Left renal pelvis (tissue), 4 donors: ENCODE measurements at places on chromosomes 7 and 10. TPM values are rescaled to one million over a fixed set of nuclear protein-coding genes. Genes with fewer than 3 reads are reported as not detected.

- no peak for DNase-seq
These were observed 123.6 kb downstream of the CCSER2 start for GRCh38 chr10:84452003-84452402.

PRRT4 gene
- polyA plus RNA-seq = 1.4 TPM

GRCh38 chr10:31034098-31034909 lies 2.6 kb upstream of the ZNF438 start:
- DNase-seq = no peak

GTPBP10 gene
- 30.3 TPM for polyA plus RNA-seq

GRCh38 chr10:105585171-105585570 lies 944.1 kb downstream of the SORCS3 start:
- no peak for DNase-seq

- peak; percentile 81 for DNase-seq
These were observed 38.5 kb downstream of the CDK1 start for GRCh38 chr10:60816628-60817397.

SPDYE6 gene
- polyA plus RNA-seq = 2.4 TPM

GRCh38 chr7:21962677-21963076 lies 17.0 kb upstream of the CDCA7L start:
- DNase-seq = no peak

DNA sequence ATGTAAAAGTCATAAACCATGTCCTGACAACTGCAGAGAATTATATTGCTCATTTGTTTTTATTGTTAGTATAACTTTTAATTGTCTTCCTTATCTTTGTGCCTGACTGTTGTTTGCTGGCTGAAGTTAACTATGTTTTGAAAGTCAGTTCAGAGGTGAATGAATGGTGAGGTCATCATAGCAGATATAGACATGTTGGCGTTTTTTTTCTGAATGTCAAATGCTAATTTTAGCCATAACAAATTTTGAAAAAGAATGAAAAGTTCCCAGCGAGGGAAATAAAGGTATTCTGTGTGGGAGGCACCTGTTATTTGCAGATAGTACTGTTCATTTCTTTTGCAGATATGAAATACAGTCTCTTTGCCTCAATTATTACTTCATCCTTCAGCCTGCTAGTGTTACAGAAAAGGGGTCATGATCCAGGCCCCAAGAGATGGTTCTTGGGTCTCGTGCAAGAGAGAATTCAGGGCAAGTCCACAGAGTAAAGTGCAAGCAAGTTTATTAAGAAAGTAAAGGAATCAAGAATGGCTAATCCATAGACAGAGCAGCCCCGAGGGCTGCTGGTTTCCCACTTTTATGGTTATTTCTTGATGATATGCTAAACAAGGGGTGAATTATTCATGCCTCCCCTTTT lies 96.5 kb downstream of the CAMK1D start:
- no peak for DNase-seq

JAKMIP3 gene
- polyA plus RNA-seq = 1.0 TPM

PAPSS2 gene
- polyA plus RNA-seq = 22.8 TPM

SLC4A2 gene
- 83.3 TPM for polyA plus RNA-seq

DNA sequence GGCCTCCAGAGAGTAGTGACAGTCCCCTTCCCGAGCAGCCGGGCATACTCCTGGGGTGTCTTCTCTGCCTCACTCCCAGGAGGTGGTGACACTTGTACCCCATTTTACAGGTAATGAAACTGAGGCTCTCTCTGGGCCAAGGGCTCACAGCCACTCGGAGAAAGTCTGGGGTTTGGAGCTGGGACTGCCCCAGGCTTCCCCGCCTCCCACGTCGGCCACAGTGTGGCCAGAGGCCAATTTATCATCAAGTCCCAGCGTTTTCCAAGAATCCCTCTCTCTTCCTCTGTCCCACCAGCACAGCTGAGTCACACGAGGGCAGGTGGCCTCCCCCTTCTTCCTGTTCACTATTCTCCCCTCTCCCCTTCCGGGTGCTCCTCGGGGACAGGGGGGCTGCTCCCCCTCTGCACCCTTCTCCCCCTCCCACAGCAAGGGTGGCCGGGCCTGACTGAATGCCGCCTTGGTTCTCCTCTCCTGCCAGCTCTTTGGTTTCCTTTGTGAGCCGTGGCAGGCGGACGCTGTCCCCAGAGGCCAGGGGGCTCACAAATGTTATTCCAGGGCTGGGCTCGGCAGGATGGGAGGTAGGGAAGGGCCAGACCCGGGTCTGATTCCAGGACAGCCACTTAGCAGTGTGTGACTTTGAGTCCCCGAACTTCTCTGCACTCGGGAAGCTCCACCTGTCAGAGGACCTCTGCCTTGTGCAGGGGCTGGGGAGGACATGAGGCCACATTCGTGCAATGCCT lies 17.7 kb downstream of the CLIP2 start:
- no peak for DNase-seq

AKR1C8 gene
- not detected for polyA plus RNA-seq

ZCCHC24 gene
- polyA plus RNA-seq = 77.0 TPM

- DNase-seq = no peak
These were observed 69.2 kb downstream of the COA1 start for GRCh38 chr7:43660141-43660540.

DNA sequence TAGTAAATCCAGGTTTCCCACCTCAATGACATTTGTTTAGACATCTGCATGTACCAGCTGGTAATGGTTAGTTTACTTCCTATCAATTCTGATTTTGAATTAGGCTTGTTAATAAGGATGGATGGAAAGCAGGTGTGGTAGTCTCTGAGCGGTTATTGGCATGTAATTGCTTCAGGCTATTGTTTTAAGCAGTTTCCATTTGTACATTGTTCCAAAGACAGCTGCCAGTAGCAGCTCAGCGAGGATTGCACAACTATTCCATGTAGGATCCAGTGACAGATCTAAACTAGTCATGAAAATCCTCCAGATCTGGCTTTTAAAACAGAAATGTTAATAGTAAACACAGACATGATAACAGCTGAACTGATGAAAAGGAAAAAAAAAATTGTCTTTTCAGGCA lies 436.0 kb upstream of the ADARB2 start:
- no peak for DNase-seq

DNA sequence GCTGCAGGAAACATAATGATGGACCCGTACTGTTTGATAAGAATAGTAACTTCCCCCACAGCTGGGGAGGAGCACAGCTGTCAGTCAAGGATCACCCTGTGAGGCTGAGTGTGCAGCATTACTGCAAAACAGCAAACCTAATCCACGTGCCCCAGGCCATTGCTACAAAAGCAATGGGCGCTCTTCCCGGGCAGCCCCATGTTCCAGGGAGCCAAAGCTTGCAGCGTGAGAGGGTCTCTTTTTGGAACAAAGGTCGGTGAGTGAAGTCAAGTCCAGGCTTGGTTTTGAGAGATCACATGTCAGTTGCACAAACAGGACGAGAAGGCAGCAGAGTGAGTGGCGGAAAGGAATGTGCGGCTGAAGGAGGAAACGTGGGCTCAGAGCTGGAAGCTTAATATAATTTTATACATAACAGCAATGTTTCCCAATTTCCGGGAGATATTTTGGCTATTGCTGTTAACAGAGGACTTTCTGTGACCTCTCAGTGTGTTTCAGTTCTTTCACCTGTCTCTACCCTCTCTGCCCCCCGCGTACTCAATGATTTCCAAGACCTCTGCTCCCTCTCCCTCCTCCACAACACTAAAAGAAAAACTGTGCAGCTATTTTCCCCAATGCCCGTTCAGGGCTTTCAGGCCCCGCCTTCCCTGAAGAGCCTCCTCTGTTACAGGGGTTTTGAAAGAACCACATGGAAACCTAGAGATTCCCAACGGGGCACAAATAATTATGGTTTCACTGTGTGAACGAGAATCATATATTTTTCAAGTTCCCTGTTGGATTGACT lies 128.9 kb downstream of the MTPAP start:
- no peak for DNase-seq

HOXA10 gene
- polyA plus RNA-seq = 161 TPM

DNA sequence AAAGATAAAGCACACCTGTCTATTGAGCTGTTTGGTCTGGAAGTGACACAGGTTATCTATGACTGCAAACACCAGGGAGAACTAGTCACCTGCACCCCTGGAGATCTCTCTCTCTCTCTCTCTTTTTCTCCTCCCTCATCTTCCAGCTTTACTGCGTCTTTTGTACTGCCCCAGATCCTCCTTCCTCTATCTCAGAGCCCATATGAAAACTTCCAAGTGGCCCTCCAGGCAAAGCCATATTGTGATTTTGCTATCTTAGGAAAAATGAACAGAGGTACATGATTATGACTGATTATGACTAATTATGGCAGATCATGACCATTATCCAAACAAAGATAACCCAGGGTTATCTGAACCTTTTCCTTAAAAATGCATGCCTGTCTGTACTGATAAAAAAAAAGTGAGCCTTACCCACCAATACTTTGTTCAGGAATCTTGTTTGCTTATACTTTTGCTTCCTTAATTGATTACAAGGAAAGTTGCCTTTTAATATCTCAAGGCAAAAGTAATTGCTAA lies 12.6 kb upstream of the EPHB6 start:
- DNase-seq = no peak

GRCh38 chr10:103824281-103824680 lies 31.1 kb downstream of the SH3PXD2A start:
- DNase-seq = no peak

CPA2 gene
- polyA plus RNA-seq = 0.34 TPM

GRCh38 chr10:31698181-31698830 lies 230.3 kb downstream of the ARHGAP12 start:
- no peak for DNase-seq

GRCh38 chr10:84074521-84074920 lies 64.8 kb upstream of the GHITM start:
- DNase-seq = no peak

DNA sequence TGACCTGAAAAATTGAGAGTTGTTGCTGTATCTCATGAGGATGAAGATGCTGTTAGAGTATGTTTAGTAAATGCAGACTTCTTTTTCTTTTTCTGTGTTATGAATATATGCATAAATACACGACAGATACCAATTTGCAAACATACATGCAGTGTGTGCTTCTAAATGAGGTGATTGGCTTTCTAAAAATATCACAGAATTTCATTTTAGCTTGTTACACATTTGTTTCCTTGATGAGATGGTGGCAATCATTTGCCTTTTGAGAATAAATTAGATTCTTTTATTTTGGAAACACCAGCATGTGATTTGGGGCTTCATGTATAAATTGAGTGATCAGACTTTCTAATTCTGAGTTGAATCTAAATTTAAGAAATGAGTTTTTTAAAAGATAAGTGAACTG lies 29.7 kb downstream of the CCNY start:
- no peak for DNase-seq

TMEM254 gene
- polyA plus RNA-seq = 43.7 TPM

DNA sequence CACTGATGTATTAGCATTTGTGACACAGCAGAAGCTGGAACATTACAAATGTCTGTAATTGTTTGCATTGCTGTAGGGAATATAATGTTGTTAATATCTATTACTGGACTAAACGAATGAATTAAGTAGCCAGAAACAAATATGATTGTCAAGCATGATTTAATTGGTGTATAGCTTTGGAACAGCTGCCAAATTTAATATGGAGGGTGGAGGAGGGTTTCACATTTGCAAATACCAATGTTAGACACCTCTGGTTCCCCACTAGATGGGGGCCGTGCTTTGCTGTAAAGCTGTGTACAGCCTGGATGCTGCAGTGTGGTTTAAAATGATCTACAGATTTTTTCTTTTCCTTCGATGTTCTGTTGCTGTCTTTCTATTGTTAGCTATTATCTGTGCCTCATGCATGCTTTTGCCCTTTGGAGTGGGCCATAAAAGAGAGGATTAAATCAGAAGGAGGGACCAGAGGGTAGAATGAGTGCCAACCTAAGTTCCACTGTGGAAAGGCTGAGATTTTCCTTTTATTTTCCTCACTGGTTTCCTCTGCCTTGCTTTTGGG lies 23.1 kb downstream of the DNAJB9 start:
- DNase-seq = no peak

DNA sequence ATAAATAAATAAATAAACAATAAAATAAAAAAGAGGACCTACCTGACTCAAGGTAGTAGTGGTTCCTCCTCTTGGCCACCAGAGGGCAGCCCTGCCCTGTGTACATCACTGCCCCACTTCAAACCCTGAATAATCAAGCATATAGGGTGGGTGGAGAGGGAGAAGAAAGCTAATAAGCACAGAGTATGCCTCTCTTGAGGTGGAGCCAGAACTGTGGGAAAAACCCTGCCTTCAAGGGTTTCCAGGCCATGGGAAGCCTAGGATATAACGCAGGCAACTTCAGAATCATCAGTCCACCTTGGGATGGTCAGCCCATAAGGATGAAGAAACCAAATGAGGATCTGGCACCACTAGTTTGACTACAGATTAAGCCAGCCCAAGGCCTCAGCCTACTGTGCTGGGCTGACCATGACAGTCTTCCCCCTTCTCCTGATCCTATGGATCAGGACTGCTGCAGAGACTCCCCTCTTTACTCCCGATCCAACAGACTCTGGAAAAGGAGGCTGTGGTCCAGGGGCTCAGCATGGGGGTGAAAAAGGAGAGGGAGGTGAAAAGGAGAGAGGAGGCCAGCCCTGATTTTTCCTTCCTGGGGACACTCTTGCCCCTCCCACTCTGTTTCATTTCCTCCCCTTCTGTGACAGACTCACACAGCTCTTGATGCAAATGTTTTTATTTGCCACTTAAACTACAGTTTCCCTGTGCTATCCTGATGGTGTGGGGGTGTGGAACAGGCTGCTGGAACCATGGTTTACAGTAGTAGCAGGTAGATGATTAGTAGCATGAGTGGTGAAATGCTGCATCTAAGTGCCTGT lies 10.1 kb downstream of the AVPI1 start:
- DNase-seq = no peak

DNA sequence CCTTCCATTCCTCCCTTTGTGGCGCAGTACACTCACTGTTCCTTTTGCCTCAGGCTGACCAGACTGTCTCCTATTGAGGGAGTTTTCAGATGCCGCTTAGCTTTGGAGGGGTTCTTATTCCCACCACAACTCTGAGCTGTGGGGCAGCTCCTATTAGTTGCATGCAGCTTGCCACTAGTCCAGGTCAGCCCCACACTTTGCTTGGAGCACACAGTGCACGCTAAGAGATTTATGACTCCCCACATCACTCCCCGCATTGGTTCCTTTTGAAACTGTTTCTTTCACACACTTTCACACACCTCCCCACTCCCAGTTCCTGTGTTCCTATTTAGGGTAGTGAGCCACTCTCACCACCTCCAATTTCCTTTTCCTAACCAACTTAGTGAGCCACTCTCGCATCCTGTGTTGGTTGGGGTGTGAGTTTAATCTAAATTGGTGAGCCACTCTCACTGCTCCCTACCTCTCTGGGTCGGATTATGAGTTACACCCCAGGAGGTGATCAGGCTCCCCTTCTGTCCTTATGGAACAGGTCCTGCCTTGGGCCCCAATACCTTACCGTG lies 10.4 kb upstream of the ZNF485 start:
- DNase-seq = no peak

DNA sequence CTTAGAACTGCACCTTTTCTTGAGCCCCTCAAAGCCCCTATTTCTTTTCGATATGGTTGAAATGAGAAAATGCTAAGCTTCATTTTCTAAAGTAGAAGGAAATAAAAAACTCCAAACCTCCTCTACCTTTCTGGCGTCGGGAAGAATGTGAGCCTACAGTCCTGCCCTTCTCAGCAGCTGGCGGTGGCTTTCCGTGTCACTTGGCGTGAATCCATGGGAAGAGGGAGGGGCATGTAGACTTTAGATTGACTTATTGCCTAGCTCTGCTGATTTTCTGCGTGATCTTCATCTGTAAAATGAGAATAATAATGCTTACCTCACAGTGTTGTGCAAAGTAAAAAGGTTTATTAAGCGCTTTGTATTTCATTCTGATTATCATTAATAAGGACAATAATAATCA lies 35.0 kb downstream of the PRR15 start:
- no peak for DNase-seq

GRCh38 chr10:30029872-30030256 lies 29.5 kb downstream of the JCAD start:
- no peak for DNase-seq

LDB3 gene
- 0.68 TPM for polyA plus RNA-seq
